Mucosa of gallbladder (tissue), 1 donor: ENCODE measurements at places on chromosomes 7 and 10. TPM values are rescaled to one million over a fixed set of nuclear protein-coding genes. Genes with fewer than 3 reads are reported as not detected.

Gene CALML5
- not detected for total RNA-seq

Gene TBXAS1
- total RNA-seq = 40.9 TPM

Gene KLLN
- 0.69 TPM for total RNA-seq

Gene CFAP43
- total RNA-seq = 1.9 TPM

Gene MRLN
- total RNA-seq = not detected

Gene HMX2
- total RNA-seq = 0.69 TPM

Gene TMEM270
- not detected for total RNA-seq
